ENCODE measurements at places on chromosomes 6 and 20. TPM values are rescaled to one million over a fixed set of nuclear protein-coding genes. Genes with fewer than 3 reads are reported as not detected.

DNA sequence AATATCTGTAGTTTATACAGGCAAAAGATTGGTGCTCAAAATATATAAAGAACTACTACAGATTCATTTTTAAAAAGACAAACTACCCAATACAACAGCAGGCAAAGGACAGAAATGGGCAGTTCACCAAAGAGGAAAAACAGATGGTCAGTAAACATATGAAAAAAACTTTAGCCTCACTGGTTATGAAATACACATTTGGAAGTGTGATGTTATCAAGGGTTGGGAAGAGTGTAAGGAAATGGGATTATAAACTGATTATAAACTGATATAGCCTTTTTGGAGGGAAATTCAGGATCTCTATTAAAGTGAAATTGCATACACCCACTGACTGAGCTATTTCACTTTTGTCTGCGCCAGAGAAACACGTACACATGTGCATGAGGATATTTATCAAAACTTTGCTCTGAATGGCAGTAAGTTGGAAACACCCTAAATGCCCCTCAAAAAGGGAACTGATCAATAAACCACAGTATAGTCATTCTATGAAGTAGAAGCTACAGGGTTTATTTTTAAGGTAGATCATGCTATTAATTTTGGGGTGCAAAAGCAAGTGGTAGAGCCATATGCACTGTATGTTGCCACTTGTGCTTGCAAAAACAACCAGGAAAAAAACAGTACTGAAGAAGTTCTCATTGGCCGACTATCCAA lies 32.2 kb upstream of the ARFGEF2 start:
- DNase-seq, result no peak

- DNase-seq, result no peak
Measured at GRCh38 chr6:56689114-56689513, 46.4 kb upstream of the DST start.

GRCh38 chr20:63061771-63062100 lies 55.0 kb upstream of the BHLHE23 start:
- no peak for DNase-seq

GRCh38 chr6:33990061-33990541 lies 155.8 kb downstream of the GRM4 start:
- no peak for DNase-seq

- no peak for DNase-seq
Measured at GRCh38 chr20:46060975-46061374, 28.8 kb downstream of the NCOA5 start.

GRCh38 chr20:34042262-34042661 lies 48.6 kb downstream of the RALY start:
- no peak for DNase-seq

GRCh38 chr6:124099520-124099919 lies 295.9 kb downstream of the NKAIN2 start:
- no peak for DNase-seq

GRCh38 chr6:24205020-24205492 lies 79.0 kb downstream of the NRSN1 start:
- no peak for DNase-seq

GRCh38 chr6:111259089-111259831 lies 172.0 kb downstream of the SLC16A10 start:
- peak; percentile 99 for DNase-seq

- DNase-seq, result no peak
Measured at GRCh38 chr6:155224618-155225017, 39.2 kb upstream of the CLDN20 start.

- no peak for DNase-seq
Measured at GRCh38 chr20:40945754-40946450, 82.7 kb upstream of the TOP1 start.

DNA sequence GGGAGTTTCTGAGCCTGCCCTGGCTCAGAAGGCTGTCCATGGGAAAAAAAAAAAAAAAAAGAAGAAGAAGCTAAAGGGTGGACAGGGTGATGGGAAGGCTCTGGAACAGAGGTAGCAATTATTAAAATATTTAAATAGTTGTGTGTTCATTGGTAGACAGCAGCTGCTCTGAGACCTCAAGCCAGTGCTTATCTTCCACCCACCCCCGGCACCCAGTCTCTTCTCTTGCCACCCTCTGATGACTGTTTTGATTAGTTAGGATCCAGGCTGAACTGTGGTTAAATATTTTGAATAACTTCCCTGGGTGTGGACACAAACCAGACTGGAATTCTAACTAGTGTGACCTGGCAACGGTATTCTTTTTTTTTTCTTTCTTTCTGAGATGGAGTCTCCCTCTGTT lies 16.9 kb upstream of the SRSF3 start:
- no peak for DNase-seq

- no peak for DNase-seq
Measured at GRCh38 chr6:168625602-168626001, 184.6 kb downstream of the SMOC2 start.

- no peak for DNase-seq
Measured at GRCh38 chr6:144469144-144469575, 184.0 kb downstream of the UTRN start.

GRCh38 chr20:32960849-32961731 lies 43.1 kb downstream of the SUN5 start:
- no peak for DNase-seq

DNA sequence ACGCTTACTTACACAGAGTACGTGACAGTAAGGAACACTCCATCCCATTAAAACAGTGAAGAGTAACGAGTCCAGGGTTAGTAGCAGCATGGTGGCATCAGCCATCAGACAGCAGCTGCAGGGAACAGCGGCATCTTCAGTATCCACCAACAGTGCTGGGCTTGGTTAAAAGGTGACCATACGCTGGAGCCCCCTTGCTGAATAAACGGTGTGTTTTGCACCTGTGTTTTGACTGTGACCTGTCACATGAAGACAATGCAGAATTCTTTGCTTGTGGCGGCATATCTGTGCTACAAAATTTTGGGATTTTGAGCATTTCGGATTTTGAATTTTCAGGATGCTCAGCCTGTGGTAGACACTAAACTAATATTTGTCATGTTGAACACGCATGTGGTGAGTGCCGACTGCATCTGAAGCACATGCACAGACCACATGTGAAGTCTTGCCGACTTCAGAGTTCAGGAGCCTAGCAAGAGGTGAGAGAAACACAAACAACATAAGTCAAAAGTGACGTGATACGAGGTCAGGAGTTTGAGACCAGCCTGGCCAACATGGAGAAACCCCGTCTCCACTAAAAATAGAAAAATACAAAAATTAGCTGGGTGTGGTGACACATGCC lies 69.3 kb upstream of the FRMD1 start:
- DNase-seq, result no peak

DNA sequence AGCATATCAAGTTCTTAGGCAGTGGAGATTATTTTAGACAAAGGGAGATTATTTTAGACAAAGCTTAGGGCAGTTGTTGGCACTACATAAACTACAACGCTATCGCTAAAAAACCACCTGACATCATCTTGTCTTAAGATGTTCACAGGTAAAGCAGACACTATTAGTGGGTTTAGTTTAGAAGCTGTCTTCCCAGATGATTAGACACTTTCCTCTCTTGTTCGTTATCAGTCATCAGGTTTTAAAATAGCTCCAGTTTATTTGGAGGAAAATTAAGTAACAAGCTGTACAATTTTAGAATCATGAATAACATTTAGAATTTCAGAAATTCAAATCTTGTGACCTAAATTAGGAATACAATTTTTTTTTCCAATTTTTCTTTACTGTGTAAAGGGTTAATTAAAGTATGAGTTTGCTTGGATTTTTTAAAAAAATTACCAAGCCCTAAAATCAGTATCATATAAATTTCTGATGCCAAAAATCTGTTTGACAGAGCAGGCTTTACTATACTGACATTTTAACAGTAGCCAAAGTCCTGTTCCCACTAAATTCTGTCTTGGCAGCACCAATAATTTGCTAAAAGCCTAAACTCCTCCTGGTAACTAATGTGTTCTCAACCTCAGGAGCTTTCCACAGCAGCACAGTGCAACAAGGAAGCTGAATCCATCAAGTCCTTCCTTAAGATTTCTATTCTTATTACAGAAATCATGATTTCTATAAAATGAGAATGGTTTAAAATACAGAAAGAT lies 109.0 kb downstream of the HIVEP2 start:
- DNase-seq, result no peak

- no peak for DNase-seq
Measured at GRCh38 chr6:25411316-25411950, 132.3 kb downstream of the CARMIL1 start.

- DNase-seq, result no peak
Measured at GRCh38 chr20:14918976-14919375, 581.6 kb upstream of the FLRT3 start.

DNA sequence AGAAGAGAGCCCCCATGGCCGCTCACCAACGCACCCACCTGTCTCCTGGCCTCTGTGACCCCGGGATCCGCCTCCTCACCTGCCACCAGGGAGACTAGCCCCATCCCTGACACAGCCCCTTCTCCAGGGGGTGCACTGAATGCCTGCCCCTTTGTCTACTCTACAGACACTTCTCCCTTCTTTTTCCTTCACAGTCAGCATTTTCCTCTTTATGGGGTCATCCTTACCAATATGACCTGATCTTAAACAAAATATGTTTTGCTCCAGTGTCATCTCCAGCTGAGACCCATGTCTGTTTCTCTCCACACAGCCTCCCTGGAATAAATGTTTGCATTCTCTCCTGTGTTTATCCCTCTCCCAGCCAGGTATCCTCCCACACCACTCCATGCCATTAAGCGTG lies 14.6 kb upstream of the CCR6 start:
- no peak for DNase-seq

DNA sequence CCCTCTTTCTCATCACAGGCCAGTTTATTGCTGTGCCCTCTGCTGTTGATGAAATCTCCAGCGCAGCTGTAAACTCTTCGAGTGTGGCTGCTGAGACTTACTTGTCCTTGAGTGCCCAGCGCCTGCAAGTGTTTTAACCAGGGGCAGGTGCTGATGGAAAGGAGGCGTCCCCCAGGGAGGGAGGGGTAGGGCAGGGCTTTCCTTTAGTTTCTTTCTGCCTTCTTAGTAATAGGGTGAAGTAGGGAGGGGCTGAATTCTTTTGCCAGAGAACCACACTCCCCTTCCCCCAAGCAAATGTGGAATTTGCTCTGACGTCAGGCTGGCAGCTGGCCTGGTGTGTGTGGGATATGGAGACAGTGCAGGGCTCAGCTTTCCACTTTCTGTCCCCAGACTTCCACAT lies 61.2 kb downstream of the IGF2R start:
- DNase-seq, result no peak

DNA sequence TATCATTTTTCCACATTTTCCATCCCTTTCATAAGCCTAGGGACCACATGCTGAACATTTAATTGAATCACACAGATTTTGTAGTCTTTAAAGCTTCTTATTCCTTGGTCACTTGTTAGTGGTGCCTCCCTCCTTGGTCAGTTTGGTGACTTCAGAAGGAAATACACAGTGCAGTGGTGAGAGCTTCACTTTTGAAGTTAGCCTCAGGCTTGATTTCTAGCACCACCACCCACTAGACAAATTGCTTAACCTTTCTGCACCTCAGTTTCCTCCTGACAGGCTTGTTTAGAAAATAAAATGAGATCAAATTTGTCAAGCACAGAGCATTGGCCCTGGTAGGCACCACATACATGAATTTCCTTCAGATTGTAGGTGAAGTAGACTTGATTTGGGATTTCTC lies 91.7 kb downstream of the FOXO3 start:
- DNase-seq, result no peak

Gene KCNK5
- 21.3 TPM for total RNA-seq

Gene CST5
- total RNA-seq, result not detected

Gene MUC21
- not detected for total RNA-seq

Gene TRIM10
- not detected for total RNA-seq

Gene ATP6V1G2
- total RNA-seq, result 0.84 TPM

Gene SYNDIG1
- not detected for total RNA-seq

Gene LZTS3
- total RNA-seq, result 1.1 TPM

All from activated T-cell treated with anti-CD3 and anti-CD28 coated beads, Interleukin-2, amount 50 U/mL, for 4 hours (primary cell).